ENCODE measurements at places on chromosomes 3 and 15.

DNA sequence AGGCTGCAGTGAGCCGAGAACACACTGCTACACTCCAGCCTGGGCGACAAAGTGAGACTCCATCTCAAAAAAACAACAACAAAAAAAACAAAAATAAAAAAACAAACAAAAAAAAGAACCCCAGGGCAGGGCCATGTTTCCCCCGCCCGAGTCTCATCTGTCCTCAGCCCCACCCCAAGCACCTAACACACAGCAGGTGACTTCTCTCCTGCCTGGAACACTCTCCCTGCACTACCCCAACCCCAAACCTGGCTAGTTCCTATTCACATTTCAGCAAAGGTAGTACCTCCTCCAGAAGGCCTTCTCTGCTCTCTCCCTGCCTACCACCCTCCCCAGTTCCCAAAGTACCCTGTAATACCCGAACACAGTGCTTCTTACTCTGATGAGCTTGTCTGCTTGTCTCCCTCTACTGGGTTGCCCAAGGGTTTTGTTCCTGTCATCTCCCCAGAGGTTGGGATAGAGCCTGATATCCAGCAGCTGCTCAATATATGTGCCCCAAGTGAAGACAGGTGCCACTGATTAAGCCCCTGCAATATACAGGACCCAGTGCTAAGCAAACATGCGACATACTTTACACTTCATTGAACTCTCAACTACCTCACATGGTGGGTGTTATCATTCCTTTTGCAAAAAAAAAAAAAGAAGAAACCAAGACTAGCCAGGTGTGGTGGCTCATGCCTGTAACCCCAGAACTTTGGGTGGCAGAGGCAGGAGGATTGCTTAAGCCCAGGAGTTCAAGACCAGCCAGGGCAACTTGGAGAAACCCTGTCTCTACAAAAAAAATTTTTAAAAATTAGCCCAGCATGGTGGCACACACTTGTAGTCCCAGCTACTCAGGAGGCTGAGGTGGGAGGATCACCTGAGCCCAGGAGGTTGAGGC is 103.6 kb downstream of the DAPK2 start:
- DNase-seq: no peak

DNA sequence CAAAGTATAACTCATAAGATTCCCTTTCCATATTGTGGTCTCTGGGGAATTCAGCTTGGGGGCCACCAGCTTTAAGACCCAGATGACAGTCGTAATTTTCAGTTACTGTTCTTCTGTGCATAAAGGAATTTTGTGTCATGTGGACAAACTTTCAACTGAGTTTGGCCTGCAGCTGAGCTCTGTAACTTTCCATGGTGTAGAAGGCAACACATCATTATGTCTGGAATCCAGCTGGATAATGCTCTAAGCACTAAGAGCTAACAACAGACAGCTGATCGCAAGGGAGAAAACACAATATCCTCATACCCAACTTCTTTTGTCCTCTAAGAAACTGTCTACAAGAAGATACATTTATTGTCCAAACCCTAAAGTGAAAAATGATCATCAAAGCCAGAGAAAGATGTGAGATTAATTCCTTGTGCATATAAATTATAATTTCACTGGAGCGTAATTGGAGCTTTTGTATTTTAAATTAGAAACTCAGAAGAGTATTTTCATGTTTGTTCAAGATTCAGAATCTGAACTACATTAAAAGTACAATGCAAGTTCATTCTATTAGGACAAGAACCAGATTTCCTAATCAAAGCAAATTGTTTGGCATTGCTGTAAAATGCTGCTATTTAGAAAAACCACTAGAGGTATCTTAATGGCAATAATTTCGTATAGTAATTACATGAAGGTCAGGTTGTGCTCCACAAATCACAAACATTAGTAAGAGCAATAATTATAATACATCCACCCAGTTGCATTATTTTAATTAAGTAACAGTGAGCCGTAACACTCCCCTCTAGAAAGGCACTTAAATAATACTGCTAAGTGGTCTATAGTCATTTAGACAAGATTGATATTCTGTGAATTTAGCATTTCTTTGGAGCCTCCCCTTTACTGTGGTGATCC is 218.8 kb downstream of the ATP8B4 start:
- no peak for DNase-seq

DNA sequence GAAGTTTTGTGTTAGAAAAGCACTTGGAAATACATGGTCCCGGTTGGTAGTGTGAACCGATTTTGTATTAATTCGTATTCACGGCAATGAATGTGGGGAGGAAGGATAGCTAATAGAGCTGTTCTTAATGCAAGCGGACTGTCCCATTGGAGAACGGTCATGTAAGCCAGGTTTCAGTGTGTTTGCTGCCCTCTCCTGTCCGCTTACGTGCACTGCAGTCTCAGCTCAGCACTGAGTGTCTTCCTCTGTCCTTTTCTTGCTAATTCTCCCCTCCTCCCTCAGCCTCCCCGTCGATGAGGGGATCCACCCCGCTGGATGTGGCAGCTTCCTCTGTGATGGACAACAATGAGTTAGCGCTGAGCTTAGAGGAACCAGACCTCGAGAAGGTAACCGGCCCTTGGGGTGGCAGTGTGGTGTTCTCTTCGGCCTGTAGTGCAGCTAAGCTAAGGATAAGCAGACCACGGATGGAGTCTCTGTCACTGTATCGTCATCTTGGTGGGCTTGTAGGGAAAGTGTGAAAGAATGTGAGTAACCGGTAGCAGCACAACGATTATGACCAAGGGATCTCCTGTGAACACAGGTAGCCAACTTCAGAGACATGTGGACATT is 267.5 kb upstream of the CHRM5 start:
- DNase-seq: peak; percentile 61

DNA sequence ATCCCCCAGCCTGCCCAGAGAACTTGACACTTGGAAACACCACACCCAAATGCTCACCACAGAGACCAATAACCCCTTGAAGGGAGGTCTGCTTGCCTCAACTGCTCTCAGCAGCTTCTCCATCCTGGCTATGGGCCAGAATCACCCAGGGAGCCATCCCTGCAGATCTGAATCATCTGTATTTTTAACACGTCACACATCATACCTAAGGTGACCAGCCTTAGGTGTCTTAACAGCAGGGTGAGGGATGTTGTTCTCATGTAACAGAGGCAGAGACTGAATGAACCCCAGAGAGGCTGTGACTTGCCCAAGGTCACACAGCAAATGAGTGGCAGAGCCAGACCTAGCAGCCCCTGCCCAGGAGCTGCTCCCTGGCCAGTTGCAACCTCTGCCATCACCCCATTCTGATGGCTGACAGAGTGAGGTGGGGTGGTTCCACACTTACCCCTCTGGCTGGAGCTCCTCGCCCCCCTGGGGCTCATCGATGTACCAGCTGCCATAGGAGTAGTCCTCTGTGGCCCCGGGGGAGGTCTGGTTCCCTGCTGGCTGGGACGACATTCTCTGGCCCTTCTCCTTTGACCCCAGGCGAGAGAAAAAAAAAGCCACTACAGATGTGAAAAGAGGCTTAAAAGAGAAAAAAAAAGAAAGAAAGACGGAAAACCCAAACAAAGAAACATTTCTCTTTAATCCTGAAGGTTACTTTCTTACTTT is 722 bp downstream of the STRA6 start:
- no peak for DNase-seq

DNA sequence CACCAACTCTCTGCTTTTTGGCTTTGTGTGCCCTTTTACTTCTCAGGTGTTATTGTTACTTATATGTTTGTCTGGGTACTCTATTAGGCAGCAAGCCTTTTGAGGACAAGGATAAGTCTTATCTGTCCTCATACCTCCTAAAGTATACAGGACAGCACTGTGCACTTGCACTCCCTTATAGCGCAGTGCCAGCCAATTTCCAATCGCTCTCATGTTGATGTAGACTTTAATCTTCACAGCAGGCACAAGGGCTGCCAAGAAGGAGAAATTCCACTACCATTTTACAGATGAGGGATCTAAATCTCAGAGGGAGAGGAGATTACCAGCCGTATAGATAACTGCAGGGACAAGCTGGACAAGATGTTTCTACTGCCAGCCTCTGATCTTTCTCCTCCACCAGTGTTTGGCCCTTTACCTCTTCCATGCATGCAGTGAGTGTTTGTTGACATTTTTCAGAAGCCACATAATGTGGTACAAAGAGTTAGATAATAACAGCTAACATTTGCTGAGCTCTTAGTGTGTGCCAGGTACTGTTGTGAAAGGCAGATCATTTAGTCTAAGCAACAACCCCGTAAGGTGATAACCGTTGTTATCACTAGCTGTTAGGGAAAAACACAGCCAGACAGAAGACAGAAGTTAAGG is 30.1 kb downstream of the SST start:
- peak; percentile 51 for DNase-seq

DNA sequence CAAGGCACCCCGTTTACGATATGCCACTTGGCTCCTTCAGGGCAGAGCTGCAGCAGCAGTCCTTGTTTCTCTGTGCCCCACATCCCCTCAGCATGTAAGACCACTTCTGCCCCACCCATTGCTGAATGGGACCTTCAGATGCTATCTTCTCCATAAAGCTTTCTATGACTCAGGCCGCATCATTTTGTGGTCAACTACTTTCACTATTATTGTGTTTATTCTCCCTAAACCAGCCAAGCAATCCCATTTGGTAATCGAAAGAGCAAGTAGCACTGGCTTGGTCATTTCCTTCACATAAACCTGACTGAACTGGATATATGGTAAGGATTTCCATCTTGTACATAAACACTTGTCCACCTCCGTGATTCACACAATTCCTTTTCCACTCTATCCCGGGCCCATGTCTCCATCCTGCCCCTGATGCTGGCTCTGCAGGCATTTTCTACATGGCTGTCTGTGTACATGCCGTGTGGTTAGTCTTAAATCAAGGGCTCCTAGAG is 25.7 kb downstream of the LIPC start:
- no peak for DNase-seq

GRCh38 chr3:106206613-106207012 is 337.8 kb upstream of the CBLB start:
- no peak for DNase-seq

DNA sequence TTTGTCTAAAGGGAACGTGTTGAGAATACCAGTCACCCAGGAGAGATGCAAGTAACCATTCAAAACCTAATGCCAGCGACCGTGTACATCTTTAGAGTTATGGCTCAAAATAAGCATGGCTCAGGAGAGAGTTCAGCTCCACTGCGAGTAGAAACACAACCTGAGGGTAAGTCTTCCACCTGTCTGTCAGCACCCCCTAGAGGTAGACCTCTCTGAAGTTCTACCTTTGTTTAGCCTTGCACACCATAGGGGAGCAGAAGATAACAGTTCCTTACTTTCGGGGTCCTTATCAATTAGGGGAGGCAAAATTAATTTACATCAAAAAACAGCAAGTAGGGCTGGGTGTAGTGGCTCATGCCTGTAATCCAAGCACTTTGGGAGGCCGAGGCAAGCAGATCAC is 124.4 kb downstream of the HCN4 start:
- no peak for DNase-seq

GRCh38 chr3:190607021-190607420 is 93.1 kb downstream of the IL1RAP start:
- DNase-seq: no peak

- DNase-seq: no peak
These were observed 110.1 kb upstream of the MLF1 start for GRCh38 chr3:158460926-158461325.

DNA sequence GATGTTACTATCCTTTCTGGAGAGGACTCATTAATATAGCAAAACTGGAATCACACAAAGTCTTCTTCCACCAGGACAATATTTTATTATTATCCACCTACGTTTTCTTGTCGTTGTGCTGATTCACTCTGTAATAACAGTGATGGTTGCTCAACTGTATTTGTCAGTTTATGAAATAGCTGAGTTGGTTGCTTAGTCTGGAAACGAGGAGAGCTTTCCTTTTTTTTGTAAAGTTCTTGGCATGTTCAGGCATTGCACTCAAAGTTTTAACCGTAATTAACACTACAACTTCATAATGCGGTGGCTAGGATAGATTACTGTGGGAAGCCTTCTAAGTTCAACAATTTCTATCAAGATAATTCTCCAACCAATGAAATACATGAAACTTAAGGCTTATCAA is 131.2 kb downstream of the RAP2B start:
- DNase-seq: no peak

DNA sequence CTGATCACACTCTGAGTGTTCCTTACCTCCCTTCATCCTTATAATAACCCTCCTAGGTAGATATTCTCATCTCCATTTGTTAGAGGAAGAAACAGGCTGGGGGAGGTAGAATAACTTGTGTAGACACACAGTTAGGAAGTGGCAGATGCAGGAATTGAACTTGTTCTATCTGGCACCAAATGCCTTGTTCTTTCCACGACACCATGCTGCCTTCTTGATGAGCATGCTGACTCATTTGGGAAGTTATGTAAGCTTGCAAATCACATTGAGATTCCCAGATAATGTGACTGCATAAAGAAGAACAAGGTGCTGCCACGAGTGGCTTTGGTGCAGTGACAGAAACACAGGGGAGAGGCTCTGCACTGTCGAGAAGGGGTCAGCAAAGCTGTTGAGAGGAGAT is 27.5 kb upstream of the NDUFB4 start:
- DNase-seq: no peak

DNA sequence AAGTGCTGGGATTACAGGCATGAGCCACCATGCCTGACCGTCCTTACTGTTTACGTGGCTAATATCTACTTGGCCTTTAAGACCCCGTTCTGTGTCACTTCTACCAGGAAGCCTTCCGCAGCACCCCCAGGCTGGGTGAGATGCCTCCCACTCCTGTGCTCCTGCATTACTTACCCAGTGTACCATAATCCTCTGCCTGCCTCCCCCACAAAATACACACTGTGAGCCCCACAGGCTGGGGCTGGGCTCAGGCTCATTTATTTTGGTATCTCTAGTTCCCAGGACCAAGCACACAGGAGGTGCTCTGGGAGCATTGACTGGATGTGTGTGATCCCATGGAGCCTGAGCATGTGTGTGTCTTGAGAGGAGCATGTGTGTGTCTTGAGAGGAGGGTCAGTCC is 14.9 kb downstream of the MRAS start:
- DNase-seq: no peak

DNA sequence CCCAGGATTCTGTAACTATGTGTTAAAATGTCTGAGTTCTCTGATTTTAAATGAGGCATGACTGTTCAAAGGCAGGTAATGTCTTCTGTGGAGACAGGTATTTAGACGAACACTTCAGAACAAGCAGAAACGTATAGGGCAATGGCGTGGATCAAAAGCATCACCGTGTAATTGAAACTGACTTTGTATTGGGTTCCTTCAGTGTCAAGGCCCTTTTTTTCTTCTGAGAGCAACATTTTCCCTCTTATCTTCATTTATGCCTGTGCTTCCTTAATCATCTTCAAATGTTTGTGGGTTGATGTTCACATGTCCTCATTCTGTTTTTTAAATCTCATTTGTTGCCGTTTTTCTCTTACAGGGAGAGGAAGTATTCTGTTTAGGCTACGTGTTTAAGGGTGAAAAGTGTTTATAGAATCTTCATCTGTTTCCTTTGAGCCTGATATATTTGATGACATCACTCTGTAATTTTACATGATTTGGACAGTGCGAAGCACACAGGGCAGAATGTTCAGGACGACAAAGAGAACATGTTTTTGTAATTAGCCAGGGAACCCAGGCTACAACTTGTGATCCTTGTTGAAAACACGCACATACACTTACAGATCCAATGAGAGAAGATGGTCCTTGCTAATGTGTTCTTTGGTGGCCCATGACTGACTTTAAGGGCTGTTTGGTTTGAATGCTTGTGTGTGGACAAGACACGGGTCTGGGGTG is 196.0 kb downstream of the LRTM1 start:
- no peak for DNase-seq
